ENCODE measurements at places on chromosomes 11 and 22. TPM values are rescaled to one million over a fixed set of nuclear protein-coding genes. Genes with fewer than 3 reads are reported as not detected.

USH1C gene
- total RNA-seq = not detected

FXYD6 gene
- total RNA-seq = 0.73 TPM

YPEL1 gene
- 10.7 TPM for total RNA-seq

ENTHD1 gene
- total RNA-seq = 0.13 TPM

MMP7 gene
- not detected for total RNA-seq

CLCF1 gene
- total RNA-seq = 2.2 TPM

HARBI1 gene
- 17.3 TPM for total RNA-seq

FBLN1 gene
- 1.5 TPM for total RNA-seq

Data from T-cell (primary cell).